ENCODE measurements at places on chromosomes 1 and 21.

DNA sequence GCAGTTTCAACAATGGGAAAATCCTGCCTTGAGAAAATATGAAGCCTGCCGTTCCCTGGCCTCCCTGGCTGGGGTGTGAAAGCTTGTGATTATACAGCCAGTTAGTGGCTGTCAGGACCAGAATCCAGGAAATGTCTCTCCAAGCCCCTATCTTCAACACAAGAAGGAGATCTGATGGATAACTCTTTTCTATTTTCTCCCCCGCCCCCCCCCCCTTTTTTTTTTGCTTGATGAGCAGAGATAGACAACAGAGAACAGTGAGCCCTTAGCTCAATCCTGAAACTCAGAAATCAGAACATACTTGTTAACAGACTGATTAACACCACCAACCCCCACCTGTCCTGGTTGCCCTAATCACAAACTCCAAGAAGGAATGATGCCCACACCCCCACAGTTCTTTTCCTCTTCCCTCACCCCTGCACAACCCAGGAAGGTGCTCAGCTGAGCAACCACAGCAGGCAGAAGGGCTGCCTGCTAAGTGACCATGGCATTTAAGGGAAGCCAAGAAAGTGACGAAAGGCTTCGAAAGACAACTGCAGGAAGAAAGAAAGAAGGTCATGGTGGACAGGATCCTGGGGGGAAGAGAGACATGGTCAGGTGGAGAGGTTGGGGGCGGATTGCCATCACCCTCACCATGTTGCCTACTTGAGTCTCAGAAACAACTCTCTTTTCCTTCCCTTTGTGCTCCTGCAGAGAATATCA lies 12.3 kb upstream of the DENND2D start:
- no peak for ATAC-seq

DNA sequence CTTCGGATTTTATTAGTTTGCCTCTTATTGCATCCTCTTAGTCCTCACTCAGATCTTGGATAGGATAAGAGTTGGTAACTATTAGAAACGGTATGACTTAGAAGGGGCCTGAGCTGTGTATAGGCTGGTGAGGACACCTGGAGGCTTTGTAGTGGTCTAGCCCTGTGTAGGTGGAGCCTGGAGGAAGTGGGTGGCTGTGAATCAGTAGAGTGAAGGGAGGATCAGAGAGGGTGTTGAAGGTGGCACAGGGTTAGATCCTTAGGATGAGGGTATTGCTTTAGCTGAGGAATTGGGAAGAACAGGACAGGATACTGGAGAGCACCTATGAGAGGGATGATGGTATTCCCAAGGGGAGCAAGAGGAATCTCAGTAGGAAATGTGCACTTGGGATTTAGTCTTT lies 5.7 kb downstream of the VANGL1 start:
- ATAC-seq = no peak

- ATAC-seq = no peak
Measured at GRCh38 chr1:87394513-87394912, 65.8 kb downstream of the LMO4 start.

- ATAC-seq = no peak
Measured at GRCh38 chr1:25760122-25760719, 39.8 kb upstream of the SELENON start.

DNA sequence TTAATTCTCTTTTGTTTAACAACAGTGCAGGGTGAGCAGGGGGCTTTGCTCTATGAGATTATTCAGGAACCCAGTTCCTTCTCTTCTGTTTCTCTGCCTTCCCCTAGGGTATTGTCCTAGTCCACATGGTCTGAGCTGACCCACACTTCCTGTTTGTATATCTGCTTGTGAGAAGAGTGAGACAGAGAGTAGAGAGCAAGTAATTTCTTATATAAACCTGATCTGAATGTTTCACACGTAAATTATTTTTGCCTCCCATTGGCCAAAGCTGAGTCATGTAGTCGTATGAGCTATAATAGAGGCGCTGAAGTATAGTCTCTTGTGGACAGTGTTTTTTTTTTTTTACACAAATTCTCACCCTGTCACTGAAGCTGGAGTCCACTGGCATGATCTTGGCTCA lies 134.2 kb upstream of the SERTAD4 start:
- no peak for ATAC-seq

- no peak for ATAC-seq
Measured at GRCh38 chr1:79899914-79900313, 893.4 kb upstream of the ADGRL4 start.

DNA sequence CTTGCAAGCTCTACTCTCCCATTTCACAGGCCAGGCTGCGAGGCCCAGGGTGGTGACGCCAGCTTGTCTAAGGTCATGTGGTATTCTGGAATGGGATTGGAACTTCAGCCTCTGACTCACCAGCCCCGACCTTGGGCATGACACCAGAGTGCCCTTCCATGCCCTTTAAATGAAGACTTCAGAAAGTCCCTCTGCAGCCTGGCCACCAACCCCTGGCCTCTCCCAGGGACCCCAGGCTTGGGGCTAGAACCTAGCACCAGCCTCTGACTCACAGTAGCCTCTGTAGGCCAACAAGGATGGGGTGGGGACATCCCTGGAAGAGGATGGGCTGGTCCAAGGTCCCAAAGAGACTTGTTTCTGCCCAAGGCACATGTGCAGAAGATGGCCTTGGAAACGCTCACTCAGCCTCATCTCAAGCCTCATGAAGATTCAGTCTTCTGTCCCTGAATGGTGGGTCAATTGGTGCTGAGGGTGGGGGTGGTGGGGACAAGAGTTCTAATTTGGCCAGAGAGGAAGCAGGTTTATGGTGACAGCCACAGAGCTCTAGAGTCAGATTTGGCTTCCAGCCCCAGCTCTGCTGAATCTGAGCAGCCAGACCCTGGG lies 36.1 kb upstream of the RUNX3 start:
- ATAC-seq = no peak

GRCh38 chr1:169245706-169246105 lies 121.9 kb downstream of the NME7 start:
- ATAC-seq = no peak

DNA sequence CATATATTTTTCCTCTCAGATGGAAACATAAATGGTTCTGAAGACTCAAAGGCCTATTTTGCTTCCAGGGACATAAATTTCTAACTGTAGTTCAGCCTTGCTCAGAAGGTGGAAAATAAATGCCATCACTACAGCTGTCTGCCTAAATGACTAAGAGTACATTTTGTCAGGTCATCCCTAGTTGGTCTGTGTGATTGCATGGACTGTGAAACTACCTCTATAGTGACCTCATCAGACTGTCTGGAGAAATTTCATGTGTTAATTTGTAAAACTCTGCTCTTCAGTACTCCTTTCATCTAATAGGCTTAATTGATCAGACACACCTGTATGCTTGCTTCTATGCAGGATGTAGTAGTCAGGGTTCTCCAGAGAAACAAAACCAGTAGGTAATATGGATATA lies 886.9 kb downstream of the AMY1C start:
- ATAC-seq = peak; percentile 84

Data from stimulated activated memory B cell treated with anti-CD40 and anti-IgM and Interleukin-4, amounts not matched to agents 10 μg/mL and 1 μg/mL and 100 μg/mL, for 72 hours (primary cell).